ENCODE measurements at places on chromosomes 7 and 10.

DNA sequence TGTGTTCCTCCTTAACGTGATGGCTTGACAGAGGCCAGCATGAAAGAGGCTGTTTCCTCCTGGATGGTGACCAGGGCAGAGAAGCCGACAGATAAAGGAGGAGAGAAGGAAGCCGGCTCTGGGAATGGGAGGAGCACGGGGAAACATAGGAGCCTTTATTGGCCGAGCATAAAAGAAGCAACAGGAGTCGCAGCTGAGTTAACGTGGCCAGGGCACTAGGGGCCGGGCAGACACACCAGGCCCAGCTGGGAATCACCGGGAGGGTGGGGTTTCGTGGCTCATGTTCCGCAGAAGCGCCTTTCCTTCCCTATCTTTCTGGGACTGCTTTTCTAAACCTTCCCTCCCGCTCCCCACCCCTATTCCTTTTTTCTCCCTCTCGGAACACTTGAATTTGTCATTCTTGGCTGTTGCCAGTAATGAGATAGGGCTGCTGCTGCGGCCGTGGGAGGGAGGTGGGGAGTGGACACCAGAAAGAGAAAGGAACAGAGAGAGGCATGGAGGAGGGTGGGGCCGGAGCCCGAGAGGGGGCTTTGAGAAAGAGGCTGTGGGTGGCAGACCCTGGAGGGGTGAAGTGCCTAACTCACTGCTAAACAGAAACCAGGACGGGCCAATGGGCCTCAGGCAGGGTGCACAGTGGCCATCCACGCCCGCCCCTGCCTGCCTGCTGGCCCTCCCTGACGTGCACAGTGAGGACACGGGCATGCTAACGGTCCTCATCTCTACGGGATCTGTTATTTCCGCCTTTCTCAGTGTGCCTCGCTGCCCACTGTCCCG lies 65.2 kb downstream of the COL13A1 start:
- DNase-seq, result no peak

GRCh38 chr7:19381321-19381720 lies 236.1 kb upstream of the FERD3L start:
- DNase-seq, result no peak

DNA sequence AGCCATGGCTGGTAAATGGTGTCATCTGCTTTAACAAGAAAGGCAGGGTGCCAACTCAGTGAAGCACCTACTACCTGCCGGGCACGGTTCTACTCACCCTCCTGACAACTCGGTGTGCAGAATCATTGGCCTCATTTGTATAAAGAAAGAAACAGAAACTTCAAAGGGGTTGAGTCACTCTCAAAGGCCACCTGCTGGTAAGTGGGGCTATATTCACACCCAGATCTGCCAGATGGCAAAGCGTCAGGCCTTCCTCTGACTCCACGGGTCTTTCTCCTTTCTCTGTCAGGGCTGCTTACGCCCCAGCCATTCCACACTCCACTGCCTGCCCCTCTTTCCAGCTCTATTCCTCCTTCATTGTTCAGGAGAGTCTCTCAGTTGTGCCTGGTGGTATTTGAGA lies 309.2 kb downstream of the GFRA1 start:
- DNase-seq, result no peak

DNA sequence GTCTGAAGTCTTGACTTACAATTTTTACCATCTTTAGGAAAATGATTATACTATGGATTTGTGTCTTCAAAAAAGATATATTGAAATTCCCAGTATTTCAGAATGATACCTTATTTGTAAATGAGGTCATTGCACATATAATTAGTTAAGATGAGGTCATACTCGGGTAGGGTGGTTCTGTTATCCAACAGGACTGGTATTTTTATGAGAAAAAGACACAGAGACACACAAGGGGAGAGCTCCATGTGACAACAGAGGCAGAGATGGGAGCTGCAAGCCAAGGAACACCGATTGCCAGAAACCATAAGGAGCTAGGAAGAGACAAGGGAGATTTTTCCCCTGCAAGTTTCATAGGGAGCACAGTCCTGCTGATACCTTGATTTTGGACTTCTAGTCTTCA lies 356.9 kb downstream of the ARL4A start:
- no peak for DNase-seq

- DNase-seq, result no peak
Measured at GRCh38 chr7:151012911-151013347, 11.4 kb downstream of the ATG9B start.

DNA sequence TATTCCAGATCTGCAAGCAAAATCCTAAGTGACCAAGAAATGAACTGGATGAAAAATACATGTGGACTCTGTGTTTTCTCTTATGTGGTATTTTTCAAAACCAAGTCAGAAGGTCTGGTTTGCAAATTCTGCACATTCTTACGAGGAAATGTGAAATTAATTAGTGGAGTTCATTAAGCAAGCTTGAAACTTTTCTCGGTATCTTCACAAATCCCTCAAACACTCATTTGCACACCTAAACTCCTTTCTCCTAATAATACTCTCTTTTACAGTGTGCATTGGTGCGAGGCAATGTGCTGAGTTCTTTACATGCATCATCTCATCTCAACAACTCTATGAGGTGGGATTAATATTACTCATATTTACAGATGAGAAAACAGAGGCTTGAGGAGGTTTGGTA lies 82.1 kb downstream of the MTERF1 start:
- no peak for DNase-seq

DNA sequence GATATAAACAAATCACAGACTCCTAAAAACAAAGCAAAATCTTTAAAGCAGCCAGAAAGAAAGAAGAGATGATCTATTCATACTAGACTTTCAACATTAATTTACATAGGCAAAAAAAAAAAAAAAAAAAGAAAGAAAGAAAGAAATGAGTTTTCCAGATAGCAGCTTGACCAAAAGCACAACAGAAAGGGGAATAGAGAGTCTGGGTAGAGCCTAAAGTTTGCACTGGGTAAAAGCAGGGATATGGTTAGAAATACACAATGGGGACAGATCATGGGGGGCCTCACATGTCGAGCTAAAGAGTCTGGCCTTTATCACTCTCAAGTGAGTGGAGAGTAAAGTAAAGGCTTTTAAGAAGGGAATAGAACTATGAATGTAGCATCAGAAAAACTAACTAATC lies 169.8 kb downstream of the SGMS1 start:
- no peak for DNase-seq

- no peak for DNase-seq
Measured at GRCh38 chr7:45027774-45028114, 27.7 kb downstream of the CCM2 start.

- DNase-seq, result no peak
Measured at GRCh38 chr10:86222336-86222650, 144.3 kb downstream of the GRID1 start.

DNA sequence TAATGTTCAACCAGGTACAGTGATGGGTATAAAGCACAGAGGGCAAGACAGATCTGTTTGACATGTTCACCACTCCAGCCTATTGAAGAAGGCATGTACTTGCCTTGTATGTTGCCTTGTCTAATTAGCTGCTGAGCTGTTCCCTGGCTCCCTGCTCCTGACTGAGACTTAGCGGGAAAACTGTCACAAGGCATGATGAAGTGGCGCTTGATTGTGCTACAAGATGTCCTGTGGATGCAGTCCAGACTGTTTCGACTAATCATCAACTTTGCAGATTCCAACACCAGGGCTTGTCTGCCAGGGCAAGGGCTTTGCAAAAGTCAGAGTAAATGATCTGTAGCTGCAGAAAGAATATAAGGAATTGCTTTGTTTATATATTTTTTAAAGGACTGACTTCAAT lies 136.2 kb upstream of the NRBF2 start:
- no peak for DNase-seq

DNA sequence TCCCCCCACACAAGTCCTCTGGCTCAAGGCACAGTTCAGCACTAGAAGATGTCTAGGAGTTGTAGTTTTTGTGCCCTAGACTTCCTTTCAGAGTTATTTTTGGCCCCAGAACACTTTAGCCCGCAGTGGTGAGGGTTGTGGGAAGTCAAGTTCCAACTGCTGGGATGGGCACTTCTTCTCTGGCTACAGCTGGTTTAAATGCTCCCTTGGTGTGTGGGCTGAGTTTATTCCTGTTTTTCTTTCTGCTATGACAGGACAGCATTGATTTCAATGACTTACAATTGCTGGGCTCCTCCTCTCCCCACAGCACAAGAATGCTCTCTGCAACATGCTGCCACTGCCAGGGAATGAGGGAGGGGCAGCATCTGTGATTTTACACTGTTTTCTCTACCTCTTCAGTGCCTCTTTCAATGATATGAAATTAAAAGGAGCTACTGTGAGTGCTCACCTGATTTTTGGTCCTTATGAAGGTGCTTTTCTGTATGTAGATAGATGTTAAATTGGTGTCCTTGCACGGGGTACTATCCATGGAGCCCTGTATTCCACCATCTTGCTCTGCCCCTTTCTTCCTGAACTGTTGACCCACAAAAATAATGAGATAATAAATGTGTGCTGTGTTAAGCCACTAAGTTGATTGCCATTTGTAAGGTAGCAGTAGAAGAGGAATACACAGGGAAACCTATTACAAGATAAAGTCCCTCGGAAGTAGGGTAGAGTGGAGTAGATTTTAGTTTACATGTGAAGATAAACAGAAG lies 56.3 kb downstream of the SLC13A1 start:
- no peak for DNase-seq

DNA sequence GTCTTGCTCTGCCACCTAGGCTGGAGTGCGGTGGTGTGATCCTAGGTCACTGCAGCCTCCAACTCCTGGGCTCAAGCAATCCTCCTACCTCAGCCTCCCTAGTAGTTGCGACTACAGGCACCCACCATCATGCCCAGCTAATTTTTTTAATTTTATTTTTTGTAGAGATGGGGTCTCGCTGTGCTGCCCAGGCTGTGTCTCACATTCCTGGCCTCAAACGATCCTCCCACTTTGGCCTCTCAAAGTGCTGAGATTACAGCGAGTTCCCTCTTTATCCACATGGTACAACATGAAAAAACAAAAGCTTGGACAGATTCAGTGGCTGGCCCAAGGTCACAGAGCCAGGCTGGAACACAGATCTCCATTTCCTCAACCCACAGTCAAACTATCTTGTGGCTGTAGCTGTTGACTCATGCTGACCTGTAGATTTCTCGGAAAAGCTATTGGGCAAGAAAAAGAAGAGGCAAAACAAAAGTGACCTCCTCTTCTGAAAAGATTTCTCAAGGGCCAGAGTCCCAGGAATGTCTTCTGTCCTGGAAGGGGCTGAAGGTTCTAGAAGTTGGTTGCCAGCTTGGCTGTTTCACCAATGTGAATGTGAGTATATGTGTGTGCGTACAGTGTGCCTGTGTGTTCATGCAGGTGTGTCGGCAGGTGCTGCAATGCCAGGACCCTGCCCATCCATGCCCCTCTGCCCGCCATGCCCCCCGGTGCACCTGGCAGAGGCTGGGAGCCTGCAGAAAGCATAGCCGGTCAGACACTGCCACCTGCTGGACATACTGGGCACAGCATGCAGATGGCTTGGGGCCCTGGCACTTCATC lies 28.4 kb downstream of the TMEM130 start:
- DNase-seq, result peak; percentile 56

GRCh38 chr10:90985321-90985933 lies 64.5 kb upstream of the ANKRD1 start:
- no peak for DNase-seq

- DNase-seq, result no peak
Measured at GRCh38 chr10:93462371-93462770, 19.8 kb downstream of the MYOF start.

DNA sequence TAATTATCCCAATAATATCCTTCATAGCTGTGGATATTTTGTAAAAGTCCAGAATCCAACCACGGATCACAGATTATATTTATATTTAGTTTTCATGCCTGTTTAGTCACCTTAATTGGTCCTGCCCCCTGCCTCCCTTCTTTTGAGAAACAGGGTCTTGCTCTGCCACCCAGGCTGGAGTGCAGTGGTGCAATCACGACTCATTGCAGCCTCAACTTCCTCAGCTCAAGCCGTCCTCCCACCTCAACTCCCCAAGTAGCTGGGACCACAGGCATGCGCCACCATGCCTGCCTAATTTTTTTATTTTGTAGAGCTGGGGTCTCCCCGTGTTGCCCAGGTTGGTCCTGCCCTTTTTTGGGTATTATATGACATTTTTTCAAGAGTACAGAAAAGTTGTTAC lies 129.4 kb downstream of the KAT6B start:
- no peak for DNase-seq

DNA sequence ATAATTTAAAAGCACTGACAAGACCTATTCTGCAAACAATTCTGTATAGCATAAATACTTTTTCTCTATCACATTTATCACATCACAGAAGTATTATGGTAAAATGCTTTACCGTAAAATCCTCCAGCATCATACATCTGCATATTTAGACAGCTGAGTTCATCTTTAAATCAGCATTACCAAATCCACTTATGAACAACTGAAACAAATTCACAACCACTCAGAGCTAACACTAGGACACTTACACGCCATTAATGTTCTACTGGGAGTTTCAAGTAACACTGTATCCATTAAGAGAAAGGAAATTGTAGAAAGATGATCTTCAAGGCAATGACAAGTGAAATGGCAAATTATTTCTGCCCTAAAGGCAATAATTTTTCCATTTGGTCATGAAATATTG lies 105.7 kb upstream of the DKK1 start:
- no peak for DNase-seq

GRCh38 chr7:37908221-37908788 lies 8.3 kb downstream of the SFRP4 start:
- DNase-seq, result no peak

DNA sequence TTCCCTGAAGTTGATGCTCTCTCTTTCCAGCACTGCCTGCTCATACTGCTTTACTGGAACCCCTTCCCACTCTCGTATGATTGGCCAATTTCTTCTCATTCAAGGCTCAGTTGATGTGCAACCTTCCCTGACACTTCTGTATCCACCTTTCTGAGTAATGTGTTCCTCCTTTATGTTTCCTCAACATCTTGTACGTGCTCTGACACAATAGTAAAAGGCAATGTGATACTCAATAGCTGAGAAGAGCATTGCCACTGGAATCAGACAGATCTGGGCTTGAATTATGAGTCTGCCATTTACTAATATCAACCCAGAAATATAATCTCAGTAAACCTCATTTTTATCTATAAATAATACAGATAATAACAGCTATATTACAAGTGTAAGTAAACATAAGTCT lies 34.7 kb downstream of the ARL4A start:
- no peak for DNase-seq

DNA sequence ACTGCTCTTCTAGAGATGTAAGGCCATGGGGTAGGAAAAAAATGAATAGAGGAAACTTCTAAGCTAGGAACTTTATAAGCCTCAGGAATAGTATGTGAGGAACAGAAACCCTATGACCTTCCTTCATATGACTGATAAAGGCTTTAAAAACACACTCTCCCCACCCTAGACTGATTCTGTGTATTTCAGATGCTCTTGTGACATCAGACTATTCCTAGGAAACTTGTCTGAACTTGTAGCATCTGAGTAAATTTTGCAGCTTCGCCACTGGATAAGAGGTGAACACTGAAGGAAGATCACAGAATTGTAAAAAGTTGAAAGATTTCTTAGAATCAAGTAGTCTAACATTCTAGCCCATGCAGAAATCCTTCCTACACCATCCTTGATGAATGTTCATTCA lies 31.0 kb upstream of the CBLL1 start:
- DNase-seq, result no peak

- no peak for DNase-seq
Measured at GRCh38 chr10:80870282-80870681, 332.6 kb downstream of the SH2D4B start.

- DNase-seq, result no peak
Measured at GRCh38 chr10:103884681-103885139, 29.3 kb upstream of the SH3PXD2A start.

All from T-helper 1 cell (primary cell).